ENCODE measurements at places on chromosomes 5 and 9.

DNA sequence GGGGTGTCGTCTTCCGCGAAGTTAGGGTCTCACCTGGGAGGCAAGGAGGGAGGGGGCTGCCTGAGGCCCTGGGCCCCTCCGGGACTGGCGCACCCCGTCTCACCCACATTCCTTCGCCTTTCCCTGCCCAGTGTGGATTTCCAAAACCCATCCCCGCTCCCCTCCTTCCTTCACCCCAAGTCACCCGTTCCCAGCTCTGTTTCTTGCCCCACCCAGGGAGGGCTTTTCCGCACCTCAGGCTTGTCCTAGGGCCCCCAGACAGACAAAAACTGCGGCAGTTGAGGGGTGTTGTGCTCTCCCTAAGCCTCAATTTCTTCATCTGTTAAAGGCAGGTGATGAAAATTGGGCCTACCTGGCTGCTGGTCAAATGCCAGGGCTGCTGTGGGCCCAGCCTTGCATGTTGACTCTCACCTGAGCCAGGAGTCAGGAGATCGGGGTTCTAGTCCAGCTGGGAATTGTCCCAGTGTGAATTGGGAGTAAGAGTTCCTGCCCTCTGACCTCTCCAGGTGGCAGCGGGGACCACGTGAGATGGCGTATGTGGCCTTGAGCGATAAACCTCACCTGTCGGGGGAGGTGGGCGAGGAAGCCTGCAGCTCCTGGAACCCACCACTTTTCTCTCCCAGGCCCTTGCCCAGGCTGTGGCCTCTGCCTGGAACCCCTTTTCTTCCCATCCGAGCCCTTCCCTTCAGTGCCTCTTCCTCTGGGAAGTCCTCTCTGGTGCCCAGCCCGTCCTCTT is 143.4 kb upstream of the IER5L start:
- no peaks in the 10 kb centered on the region for H3K36me3 ChIP-seq
- H3K4me1 ChIP-seq: no peaks in the 10 kb centered on the region
- peak overlapping the region; percentile 58 for H3K4me3 ChIP-seq
- DNase-seq: peak; percentile 57
- peak overlapping the region; percentile 95 for H3K27ac ChIP-seq

- H3K36me3 ChIP-seq: no peaks in the 10 kb centered on the region
- no peak overlapping the region for H3K27ac ChIP-seq
- no peak for DNase-seq
- no peak overlapping the region for H3K4me3 ChIP-seq
- H3K27me3 ChIP-seq: no peaks in the 10 kb centered on the region
- no peaks in the 10 kb centered on the region for H3K4me1 ChIP-seq
Observed at GRCh38 chr5:52994266-52994665, 5.1 kb downstream of the ITGA2 start.

DNA sequence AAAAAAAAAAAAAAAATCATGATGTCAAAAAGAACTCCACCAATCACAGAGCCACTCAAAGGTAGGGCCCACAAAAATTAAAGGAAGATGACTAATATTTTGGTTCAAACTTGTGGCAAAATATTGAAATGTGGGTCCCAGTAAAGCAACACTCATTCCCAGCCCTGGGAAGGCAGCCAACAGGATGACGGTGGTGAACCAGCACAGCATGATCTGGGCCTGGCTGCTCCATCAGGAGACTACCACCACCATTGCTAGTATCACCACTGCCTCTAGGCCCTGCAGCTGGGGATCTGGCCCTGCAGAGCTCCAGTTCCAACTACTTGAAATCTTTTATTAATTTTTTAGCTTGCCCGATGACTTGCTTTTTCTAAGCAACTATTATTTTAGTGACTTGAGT is 206.8 kb upstream of the ITGA1 start:
- H3K4me1 ChIP-seq: no peaks in the 10 kb centered on the region
- no peak for DNase-seq
- H3K36me3 ChIP-seq: no peaks in the 10 kb centered on the region
- H3K4me3 ChIP-seq: no peak overlapping the region
- H3K27me3 ChIP-seq: no peaks in the 10 kb centered on the region

GRCh38 chr9:38131729-38132128 is 62.7 kb upstream of the SHB start:
- H3K27ac ChIP-seq: no peak overlapping the region
- H3K4me3 ChIP-seq: no peak overlapping the region
- H3K4me1 ChIP-seq: peaks cover 3% of the 10 kb centered on the region
- H3K36me3 ChIP-seq: no peaks in the 10 kb centered on the region

Data from kidney (tissue), 22 donors.